ENCODE measurements at places on chromosomes 3 and 15.

DNA sequence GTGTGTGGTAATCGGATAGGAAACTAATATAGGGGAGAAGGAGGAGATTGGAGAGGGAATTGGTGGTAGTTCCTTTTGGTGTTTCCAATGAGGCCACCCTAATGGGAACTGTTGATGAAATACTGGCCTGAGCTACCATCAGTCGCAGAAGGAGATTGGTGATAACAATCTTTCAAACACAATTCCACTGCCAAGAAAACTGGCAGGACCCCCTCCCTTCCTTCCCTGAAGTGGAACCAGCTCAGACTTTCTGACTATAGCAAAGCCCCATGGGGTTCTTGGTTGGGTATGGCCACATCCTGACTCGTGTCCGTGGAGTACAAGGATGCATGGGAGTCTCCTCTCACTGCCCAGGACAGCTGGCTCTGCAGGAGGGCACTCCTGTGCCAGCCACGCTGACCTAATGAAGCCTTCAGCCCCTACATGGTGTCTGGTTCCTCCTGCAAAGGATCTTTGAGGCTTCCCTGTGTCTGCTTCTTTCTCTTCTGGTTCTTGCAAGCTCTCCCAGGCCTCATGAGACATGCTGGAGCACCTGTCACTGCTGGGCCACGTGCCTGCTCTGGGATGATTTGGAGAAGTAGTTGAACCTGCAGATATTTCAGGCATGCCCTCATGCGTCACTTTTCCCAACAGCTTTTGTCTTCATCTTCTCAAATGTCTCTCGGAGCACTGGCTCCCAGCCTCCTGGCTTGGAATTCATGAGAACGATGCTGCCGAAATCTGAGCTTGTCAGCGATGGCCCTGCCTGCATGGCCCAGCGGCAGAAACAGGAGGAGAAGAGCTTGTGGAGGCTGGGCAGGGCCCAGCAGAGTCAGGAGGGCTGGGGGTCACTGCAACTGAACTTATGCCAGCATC, 90.0 kb upstream of the ADPGK start:
- peak; percentile 81 for DNase-seq

DNA sequence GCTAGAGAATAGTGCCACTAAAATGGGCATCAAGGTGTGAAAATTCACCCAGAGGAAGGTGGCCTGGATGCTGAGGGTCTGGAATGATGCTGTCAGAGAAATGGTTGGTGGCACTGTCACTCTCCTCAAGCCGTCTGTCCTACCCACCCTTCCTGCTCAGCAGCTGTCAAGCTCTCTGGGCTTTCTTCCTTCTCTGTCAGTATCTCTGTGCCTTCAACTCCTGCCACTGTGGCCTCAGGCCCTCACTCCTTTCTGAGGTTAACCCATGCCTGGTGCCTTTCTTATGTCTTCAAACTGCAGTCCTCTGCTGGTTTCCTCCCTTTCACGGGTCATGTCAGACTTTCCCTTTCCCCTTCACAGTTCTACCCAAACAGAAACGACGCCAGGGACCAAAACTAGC, 4.4 kb downstream of the MYO5C start:
- no peak for DNase-seq

DNA sequence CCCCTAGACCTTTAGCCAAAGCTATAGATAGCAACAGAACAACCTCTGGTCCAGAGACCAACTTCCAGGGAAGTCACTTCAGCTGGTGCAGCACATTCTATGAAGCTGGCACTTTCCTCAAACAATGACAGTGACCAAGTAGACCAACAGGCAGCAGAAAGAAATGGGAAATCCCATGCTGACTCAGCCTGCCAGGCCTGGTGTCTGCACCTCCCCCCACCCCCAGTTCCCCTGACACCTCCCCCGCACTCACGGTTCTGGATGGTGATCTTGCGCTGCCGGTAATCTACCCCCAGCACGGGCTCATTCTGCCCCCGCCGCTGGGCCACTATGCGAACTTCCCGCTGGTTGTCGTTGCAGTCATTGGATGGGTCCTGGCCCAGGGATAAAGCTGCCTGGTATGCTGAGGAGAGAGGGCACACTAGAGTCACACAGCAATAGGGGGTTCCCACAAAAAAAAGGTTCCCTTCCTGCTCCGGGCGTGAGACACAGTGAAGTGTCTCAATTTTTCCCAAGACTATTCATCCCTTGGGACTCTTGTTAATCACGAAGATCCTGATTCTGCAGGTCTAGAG, 17.0 kb downstream of the ILDR1 start:
- DNase-seq, result no peak

- no peak for DNase-seq
Measured at GRCh38 chr3:43004282-43004681, 25.2 kb downstream of the GASK1A start.

GRCh38 chr3:188434594-188434993, 280.6 kb downstream of the LPP start:
- DNase-seq, result no peak

DNA sequence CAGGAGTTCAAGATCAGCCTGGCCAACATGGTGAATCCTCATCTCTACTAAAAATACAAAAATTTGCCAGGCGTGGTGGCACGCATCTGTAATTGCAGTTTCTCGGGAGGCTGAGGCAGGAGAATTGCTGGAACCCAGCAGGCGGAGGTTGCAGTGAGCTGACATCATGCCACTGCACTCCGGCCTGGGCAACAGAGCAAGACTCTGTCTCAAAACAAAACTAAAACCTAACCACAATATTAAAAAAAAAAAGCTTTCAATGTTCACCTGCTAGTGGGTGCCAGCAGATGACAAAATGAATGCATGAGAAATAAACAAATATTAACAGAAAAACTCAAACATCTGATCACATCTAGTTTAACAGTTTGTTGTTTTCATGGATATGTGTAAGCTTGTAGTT, 9.0 kb downstream of the SLC24A1 start:
- DNase-seq, result no peak

- DNase-seq, result no peak
Measured at GRCh38 chr3:61158216-61158615, 93.0 kb downstream of the FHIT start.

- no peak for DNase-seq
Measured at GRCh38 chr3:59531994-59532393, 482.2 kb upstream of the CFAP20DC start.
